Amygdala (tissue), 56 donors: ENCODE measurements at places on chromosomes 6 and 20.

- no peak for DNase-seq
These were observed 117.1 kb downstream of the IRF4 start for GRCh38 chr6:508614-509013.

GRCh38 chr20:23165307-23165750 is 79.2 kb upstream of the CD93 start:
- no peak for DNase-seq

- peak; percentile 79 for DNase-seq
These were observed 36.9 kb upstream of the FANCE start for GRCh38 chr6:35415065-35415891.

GRCh38 chr6:150681578-150682395 is 82.1 kb downstream of the PLEKHG1 start:
- no peak for DNase-seq

- no peak for DNase-seq
These were observed 177.3 kb downstream of the ID4 start for GRCh38 chr6:20014508-20014907.

DNA sequence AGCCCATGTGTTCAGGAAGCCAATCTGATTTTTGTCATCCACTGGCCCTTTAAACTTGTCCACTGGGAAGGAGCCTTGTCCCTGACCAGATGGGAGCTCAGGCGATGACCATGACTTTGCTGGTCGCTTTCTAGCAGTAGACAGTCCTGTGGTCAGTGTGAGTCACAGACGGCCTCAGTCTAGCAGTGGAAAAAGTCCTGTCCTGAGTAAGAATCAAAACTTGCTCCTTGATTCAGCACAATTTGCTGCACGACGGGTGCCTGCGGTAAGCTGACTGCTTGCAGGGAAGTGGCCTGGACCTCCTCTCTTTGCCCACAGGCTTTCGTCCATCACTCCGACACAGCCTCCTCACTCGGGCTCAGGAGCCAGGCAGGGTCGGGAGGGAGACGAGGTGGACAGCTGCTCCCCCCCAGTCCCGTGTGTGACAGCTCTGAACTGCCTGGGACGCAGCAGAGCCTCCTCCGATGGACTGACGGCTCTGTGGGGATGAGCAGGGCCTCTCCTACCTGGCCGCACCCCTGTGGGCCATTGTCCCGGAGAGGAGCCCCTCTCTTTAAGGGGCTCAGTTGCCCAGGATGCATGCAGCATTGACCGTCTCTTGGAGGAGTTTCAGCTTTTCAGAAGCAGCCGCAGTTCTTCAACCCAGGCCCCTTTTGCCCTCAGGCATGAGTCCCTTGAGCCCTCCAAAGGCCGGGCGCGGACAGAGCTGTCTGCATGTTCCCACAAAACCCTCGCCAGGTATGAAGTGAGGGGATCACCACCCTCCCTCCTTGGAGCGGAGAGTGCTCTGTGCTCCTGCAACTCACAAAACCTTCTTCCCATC is 209.2 kb downstream of the ANKRD60 start:
- no peak for DNase-seq
